ENCODE measurements at places on chromosomes 2 and 18.

GRCh38 chr2:68429311-68429826 is 37.7 kb downstream of the FBXO48 start:
- no peak for ATAC-seq

DNA sequence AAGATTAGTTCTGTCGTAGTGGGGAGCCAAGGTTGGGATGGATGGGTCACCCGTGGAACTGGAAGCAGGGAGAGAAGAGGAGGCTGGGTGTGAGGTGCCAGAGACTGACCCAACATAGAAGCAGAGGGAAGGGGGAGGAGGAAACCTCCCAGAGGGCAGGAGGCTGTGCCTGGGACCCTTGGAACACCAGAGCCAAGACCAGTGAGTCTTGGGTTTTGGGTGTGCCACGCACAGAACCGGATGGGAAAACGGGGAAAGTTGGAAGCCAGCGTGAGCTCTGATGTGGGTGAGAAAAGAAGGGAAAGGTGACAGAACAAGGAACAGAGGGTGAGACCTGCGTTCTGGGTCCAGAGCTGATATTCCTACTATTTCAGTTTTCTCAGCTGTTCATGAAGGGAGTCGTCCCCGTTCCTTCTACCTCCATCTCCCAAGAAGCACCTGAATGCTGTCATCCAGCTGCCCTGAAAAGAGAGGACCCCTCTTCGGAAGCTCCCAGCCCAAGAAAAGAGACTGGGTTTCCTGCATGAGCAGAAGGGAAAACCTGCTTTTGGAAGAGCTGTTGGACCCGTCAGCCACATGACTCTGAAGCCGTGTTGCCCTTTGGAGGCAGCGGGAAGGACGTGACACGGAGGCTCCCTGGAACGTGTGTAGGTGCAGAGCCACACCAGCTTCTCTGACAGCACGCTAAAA is 250.1 kb downstream of the NDUFA10 start:
- ATAC-seq, result no peak

- ATAC-seq, result no peak
Measured at GRCh38 chr2:176172895-176173566, 15.4 kb upstream of the HOXD1 start.

DNA sequence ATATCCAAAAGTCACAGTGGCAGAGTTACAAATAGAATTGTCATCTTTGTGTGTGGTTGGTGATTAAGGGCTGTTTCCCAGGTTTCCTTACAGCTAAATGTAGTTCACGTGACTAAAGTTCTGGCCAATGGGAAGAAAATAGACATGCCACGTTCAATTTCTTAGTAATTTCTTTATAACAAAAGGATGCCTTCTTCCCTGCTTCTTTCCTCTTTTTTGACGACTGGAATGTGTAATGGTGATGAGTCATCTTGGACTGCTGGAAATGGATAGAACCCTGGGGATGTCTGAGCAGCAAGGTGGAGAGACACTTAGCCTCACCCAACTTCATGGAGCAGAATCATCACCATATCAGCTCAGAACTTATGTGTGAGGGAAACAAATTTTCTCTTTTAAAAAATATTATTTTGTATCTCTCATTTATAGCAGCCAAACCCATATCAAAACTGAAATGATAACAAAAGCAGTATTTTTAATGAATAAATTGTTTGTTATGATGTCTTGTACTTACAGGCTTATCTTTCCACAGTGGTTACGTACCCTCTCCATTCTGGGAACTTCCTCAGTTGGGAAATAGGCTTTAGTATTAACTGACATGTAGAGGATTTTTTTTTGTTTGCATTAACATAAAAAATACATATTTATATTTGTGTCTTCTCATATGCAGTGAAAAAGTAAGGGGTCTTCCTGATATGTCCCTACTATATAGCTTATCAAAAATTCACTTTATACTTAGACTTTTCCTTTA is 91.1 kb upstream of the CDH2 start:
- no peak for ATAC-seq

DNA sequence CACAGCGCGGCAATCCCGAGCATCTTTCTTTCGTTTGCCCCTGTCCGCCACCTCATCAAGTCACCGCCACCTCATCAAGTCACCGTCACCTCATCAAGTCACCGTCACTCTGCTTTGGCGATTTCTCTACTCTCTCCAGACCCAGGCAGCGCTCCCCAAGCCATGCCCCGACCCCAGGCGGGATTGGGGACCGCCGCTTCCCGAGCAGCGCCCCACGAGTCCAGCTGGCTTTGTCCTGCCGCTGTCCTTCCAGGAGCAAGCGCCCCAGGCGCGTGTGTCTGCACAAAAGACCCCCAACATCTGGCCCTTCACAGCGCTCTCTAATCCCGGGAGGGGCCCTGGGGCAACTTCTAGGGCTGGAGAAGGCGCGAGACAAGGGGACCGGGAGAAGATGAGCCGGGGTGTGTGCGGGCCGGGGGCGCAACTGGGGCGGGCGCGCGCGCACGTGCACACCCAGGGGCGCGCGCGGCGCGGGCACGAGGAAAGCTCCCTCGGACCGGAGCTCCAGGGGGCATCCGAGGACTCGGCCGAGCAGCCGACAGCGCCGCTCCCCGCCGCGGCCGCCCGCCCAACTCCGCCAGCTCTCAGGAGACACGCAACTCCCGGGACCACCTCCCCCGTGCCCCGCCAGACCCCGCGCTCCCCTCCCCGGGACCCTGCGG is 633 bp upstream of the RNF152 start:
- peak; percentile 68 for ATAC-seq

DNA sequence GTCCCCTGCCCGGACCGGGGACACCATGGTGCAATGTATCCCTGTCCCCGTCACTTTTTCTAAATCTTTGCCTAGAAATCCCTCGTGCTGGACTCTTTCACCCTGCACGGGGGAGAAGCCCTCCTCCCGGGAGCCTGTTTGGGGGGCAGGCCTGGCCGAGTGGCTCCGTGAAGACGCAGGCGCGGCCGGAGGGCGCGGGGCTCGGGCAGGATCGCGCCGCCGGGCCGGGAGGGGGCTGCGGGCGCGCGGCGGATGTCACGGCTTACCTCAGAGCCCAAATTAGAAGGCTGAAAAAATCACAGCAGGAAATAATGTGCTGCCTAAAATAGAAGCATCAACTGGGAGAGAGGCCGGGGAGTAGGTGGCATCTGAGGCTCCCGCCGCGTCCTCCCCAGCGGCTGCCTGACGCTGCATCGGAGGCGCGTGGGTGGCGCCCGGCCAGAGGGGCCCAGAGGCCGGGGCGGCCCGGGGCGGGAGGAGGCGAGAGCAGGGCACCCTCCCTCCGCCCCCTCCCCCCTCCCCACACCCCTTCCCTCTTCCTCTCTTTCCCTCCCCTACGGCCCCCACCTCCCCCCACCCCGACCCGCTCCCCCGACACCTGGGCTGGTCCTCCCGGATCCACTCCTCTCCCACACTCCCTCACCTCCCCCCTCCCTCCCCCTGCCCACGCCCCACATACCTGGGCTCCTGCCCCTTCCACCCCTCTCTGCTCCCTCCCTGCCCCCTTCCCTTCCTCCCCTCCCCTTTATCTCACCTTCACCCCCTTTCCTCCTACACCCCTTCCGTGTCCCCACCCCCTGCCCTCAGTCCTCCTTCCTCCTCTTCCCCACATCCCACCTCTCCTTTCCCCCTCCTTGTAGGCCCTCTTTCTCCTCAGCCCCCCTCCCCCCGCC is 51.9 kb downstream of the SLC4A1AP start:
- peak; percentile 53 for ATAC-seq

DNA sequence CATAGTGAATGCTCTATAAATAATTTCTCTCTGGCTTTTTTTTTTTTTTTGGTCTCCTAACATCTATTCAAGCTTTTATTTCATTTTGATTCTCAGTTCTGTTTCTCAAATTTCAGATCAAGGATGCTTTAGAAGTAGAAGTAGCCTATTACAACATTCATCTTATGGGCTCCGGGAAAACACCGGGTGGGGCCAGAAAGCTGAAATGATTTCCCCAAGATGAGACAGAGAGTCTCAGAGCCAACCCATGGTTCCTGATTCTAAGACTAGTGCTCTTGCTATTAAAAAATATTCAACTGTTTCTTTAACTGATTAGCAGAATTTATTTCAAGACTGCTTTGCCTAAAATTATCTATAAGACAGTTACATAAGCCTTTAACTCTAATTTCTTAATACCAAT is 147.2 kb upstream of the CCDC68 start:
- ATAC-seq, result no peak

Measured in activated T-helper 17 cell treated with anti-CD3 and anti-CD28 coated beads, Interleukin-2, amount 50 U/mL, for 72 hours (primary cell).